ENCODE measurements at places on chromosomes 5 and 9. TPM values are rescaled to one million over a fixed set of nuclear protein-coding genes. Genes with fewer than 3 reads are reported as not detected.

CARTPT gene
- total RNA-seq: not detected

ARL15 gene
- total RNA-seq: 6.3 TPM

CDH9 gene
- total RNA-seq: not detected

BTNL8 gene
- total RNA-seq: not detected

BTNL3 gene
- total RNA-seq: not detected

PAPPA gene
- 32.0 TPM for total RNA-seq

DNAJC25 gene
- 12.0 TPM for total RNA-seq

PCDHB15 gene
- total RNA-seq: 0.06 TPM

PCDHA3 gene
- 0.92 TPM for total RNA-seq

RBM27 gene
- 12.8 TPM for total RNA-seq

FBP2 gene
- not detected for total RNA-seq

SNAPC3 gene
- total RNA-seq: 21.2 TPM

SLC45A2 gene
- total RNA-seq: not detected

SOX30 gene
- 0.05 TPM for total RNA-seq

All from A549 treated with DMSO at 1 μM for 4 hours (cell line).